ENCODE measurements at places on chromosomes 7 and 10.

DNA sequence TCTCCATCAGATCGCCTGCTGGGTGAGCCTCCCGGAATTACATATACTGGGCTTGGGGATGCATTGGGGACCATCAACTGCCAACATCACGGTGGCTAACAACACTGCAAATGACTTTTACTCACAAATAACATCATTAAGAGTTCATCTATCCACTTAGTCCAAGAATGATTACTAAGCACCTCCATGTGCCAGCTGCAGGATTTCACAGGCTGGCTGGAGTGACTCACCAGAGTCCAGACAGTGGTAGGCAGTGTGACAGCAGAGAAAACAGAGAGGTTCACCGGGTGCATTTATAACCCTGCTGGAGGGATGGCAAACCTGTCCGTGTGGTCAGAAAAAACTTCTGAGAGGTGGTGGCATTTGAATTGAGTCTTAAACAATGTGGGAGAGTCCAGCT is 3.2 kb upstream of the IGFBP3 start:
- DNase-seq = no peak

DNA sequence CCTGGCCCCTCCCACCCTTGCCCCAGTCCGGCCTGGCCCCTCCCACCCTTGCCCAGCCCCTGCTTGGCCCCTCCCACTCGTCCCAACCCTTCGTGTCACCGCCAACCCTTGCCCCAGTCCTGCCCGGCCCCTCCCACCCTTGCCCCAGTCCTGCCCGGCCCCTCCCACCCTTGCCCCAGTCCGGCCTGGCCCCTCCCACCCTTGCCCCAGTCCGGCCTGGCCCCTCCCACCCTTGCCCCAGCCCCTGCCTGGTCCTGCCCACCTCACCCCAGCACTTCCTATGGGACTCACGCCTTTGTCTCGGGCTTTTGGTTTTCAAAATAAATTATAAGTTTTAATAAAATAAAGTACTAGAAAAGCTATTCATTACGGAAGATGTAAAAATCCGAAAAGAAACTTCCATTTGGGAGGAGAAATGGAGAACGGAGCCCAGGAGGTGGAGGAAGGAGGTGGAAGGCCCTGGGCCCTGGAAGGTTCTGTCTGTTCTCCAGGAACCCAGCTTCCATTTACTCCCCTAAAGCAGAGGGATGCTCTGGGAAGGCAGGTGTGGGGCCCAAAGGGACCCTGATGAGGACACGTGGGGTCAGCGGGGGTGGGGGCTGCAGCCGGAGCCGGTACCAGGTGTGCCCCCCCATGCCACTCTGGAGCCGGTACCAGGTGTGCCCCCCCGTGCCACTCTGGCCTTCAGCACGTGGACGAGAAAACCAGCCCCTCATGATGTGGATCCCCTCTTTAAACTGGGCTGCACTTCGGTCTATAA is 52.2 kb downstream of the PWWP2B start:
- DNase-seq = no peak

DNA sequence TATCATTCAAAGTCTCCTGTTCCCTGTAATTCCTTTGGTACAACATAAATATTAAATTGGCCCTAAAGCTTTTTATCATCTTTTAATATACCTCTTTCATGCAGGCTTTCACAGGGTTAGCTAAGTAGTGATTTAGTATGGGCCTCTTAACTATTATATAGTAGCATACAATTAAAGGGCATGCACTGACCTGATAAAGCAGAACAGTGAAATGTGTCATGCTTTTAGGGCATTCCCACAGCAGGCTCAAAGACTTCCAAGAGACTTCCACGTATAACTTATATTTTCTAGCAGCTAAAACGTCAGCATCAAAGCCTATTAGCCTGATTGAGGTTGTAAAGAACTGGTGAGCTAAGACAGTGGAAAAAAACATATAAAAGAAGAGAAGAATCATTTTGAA is 35.3 kb downstream of the SAMD8 start:
- DNase-seq = no peak

DNA sequence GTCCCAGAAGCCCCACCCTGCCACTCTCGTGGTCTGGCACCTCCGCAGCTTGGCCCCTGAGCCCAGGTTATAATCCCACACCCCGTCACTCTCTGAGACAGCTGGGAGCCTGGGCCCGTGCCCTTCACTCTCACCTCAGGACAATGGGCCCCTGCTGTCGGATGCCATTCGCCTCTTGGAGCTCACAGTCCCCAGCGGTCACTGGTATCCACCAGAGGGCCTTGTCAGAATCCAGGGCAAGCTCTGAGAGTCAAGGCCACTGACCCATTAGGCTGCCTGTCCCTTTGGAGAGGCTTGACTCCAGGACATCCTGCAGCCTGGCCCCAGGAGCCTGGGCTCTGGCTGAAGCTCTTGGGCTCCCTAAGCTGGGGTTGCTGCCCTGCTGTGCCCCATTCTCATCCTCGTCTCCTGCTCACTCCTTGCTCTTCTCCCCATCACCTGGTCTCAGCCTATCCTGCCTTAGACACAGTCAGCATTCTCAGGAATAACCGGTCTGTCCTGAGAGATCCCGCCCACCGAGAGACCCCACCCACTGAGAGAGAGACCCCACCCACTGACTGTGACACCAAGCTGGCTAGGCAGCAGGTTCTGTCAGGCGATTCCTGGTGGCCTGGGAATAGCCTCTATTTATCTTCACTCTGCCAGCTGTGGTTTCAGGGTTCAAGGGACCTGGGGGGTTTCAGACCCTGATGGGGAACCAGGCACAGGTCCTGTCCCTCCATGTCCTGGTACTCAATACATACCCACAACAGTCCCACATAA is 27.7 kb downstream of the CPXM2 start:
- no peak for DNase-seq

DNA sequence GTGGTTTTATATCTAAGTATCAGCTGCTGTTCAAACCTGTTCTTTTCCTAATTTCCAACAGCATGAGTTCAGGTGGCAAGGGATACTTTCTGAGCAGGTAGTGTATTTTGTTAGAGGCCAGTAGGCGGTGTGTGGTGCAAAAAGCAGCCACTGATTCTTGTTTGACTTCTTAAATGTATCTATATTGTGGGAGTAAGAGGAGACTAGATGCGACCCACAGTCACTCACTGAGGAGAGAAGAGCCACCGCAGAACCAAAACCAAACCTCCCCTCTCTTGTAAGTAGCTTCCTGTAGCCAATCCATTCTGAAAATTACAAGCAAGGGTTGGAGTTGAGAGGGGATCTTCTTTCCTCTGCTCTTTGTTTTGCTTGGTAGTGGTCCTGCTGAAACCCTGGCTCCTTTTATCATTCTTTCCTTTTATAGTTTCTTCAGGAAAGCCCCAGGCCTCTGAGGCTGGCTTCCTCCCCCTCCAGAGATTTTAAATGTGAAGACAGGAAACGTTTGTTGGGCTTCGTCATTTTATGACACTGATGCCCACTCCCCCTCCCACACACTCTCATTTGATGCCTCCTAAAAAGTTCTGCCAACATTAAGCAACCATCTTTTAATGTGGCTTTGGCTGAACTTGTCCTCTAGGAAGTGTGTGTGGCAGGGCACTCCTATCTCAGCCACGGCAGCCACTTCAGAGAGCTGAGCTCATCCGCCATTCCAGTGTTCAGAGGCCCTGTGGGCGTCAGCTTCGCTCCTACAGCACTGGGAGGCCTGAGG is 566.0 kb downstream of the SUGCT start:
- no peak for DNase-seq
